ENCODE measurements at places on chromosomes 2 and 18.

- no peak for DNase-seq
Observed at GRCh38 chr2:48915227-48915626, 159.7 kb upstream of the LHCGR start.

- no peak for DNase-seq
Observed at GRCh38 chr2:68825866-68826265, 45.3 kb downstream of the BMP10 start.

DNA sequence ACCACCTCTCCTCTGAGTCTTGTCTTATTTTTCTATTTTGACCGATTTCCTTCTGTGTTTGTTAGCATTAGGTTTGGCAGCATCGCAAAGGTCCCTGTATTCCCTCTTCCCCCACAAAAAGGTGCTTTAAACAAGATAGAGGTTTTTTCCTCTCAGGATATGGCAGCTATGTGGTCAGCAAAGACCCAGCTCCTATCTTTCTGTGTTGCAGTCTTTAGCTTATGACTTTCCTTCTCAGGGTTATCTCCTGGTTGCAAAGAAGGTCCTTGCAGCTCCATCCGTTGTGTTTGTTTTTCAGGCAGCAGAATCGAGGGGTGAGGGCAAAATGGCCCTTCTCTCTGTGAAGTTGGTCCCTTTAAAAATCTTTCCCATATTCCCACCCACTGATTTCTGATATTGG is 38.4 kb downstream of the GALNT1 start:
- DNase-seq, result no peak

GRCh38 chr18:63515801-63516200 is 26.4 kb upstream of the SERPINB12 start:
- DNase-seq, result no peak

- DNase-seq, result no peak
Observed at GRCh38 chr2:105365206-105365605, 27.9 kb downstream of the C2orf49 start.

DNA sequence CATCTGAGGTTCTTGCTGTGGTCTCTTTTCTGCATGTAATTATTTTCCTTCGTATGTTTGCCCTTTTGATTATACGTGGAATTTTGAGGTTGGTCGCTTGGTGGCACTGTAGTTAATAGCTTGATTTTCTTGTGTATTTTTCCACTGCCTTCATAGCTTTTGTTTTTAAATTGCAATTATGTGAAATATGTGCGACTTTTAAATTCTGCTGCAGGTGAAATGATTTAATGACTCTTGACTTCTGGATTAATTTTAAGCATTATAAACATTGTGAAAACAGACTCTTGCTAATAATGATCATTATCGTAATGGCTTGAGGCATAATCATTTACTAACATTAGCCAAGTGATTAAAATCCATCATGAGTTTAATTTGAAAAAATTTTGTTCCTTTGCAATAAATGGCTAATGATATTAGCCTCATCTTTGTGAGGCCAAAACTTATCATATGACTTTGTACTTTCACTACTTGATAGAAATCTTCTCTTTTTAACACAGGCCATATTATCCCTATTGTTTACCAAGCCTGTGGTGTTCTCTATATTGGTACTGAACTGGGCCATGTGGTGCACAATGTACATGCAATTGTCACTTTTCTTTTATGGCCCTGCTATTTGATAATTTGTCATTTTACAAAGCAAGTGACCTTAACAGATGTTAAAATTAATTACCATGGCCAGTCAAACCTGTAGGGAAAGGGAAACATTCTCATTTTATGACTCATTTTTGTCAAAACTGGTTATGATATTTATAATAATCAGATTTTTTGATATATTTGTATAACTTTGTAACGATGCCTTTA is 62.8 kb upstream of the NEUROD1 start:
- DNase-seq, result peak; percentile 40

Measured in neural crest cell (in vitro differentiated cells).